CD8-positive, alpha-beta memory T cell (primary cell): ENCODE measurements at places on chromosomes 2 and 18. TPM values are rescaled to one million over a fixed set of nuclear protein-coding genes. Genes with fewer than 3 reads are reported as not detected.

TRIB2 gene
- 9.6 TPM for total RNA-seq

RTP5 gene
- total RNA-seq: 0.11 TPM

TLK1 gene
- total RNA-seq: 79.0 TPM

PARD6G gene
- 0.33 TPM for total RNA-seq

ARHGEF33 gene
- total RNA-seq: 0.22 TPM

GPR39 gene
- total RNA-seq: not detected

OTX1 gene
- total RNA-seq: not detected

ILKAP gene
- 61.9 TPM for total RNA-seq

DNA sequence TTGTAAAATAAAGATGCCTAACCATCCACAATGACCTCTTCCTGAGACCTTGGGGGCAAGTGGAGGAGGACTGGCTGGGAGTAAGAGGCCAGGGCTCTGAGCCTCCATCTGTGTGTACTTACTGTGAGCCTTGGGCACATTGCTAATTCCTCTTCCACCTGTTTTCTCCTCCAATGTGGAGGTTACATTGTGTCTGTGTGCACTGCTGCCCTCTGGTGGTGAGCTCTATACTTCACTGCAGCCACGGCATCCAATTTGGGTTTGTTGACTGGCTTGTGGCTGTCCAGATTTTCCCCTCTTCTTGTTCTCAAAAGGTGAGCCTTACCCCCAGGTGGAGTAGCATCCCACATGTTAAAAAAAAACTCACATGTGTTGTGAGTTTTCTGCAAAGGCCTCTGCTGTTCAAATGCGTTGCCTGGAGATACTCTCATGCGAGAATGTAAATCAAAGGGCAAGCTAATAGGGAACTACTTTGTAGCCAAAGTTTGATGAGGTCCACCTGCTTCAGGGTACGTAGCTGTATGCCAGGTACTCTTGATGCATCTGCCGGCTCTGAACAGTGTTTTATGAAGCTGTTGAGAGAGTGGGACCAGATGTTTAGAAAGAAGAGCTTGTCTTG is 80.8 kb downstream of the APOB start:
- DNase-seq: peak; percentile 33

- DNase-seq: no peak
These were observed 145.8 kb downstream of the ZFP36L2 start for GRCh38 chr2:43080571-43081021.

GRCh38 chr2:27271631-27272340 is 3.4 kb upstream of the DNAJC5G start:
- DNase-seq: no peak

- no peak for DNase-seq
These were observed 10.6 kb upstream of the NEMP2 start for GRCh38 chr2:190545093-190545492.

GRCh38 chr18:5297597-5297996 is 2.1 kb upstream of the ZBTB14 start:
- DNase-seq: no peak

DNA sequence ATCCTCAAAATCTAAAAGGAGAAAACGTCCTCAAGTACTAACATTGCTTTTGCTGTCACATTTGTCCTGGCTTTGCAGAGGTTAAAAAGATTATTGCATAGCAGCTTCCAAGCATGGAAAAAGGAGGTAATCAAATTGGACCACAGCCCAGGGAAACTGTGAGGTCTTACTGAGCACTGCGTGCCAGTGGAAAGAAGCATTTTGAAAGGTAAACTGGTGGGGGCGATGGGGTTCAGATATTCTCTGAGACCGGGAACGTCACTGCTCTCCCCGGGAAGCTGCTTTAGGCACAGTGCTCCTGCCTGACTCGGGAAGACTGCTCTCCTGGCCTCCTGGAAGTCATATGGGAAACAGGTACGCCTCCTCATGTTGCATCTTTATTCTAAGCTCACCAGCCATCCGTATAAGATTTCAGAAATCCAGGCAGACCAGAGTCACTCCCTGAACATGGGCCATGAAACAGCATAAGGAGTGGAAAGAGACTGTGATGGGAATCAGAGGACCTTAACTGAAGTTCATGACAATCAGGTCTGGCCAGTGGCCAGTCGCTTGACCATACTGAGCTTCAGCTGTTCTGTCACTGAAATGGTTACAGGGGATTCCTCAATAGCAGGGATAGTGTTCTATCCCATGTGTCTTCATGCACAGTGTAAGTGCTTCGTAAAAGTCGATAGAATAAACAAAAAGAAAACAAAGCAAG is 284.1 kb downstream of the TRIB2 start:
- DNase-seq: no peak

GRCh38 chr18:37487400-37487867 is 78.2 kb downstream of the CELF4 start:
- DNase-seq: no peak

DNA sequence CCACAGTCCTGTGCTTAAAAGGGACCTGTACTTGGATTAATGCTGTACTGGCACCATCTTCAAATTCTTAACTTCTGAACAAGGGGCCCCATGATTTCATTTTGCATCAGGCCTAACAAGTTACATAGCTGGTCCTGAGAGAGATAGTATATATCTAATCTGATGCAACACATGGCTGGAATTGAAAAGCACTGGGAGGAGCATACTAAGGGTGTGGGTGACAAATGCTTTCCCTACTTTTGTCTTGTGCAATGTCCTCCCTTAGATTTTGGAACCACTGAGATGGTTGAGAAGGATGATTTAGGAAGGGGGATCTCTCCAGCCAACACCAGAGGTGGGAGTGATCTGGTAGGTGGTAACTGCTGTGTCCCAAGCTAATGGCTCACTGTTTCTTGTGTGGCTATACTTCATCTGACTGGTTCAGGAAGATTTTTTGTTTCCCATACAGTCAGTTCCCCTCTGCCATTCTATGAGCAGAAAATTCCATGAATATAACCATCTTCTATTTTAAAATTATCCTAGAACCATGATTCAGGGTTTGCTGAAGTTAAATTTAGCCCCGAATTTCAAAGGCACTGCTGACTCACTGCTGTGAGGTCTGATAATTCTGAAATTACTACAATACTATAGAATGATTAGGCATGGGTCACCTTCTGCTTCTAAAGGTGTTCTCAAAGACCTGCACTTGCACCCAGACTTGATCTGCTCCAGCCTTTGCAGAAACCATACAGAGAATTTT is 108.3 kb upstream of the NCKAP5 start:
- DNase-seq: no peak

DNA sequence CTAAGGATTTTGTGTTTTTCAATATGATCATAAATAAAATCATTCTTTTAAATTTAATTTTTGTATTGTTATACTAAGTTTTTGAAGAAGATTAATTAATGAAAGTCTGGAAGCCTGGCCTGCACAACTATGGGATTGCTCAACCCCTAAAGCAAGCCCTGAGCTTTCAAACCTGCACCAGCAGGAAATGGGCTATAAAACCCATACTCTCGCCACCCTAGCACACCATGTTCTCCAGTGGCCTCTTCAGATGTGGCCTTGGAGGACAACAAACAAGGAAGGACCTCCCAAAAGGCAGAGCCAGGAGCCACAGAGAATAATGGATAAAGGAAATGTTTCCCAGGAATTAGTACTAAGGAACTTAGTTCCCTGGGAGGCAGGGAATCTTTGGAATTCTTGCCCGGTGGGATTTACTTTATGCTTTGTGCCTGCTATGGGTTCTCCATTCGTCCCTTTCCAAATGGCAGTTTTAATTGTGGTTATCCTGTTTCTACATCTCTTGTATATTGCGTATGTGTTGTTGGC is 212.5 kb downstream of the ZFP36L2 start:
- no peak for DNase-seq

GRCh38 chr2:240018071-240018750 is 6.9 kb downstream of the NDUFA10 start:
- DNase-seq: no peak

- no peak for DNase-seq
These were observed 82.5 kb downstream of the TMEM247 start for GRCh38 chr2:46561731-46562450.

DNA sequence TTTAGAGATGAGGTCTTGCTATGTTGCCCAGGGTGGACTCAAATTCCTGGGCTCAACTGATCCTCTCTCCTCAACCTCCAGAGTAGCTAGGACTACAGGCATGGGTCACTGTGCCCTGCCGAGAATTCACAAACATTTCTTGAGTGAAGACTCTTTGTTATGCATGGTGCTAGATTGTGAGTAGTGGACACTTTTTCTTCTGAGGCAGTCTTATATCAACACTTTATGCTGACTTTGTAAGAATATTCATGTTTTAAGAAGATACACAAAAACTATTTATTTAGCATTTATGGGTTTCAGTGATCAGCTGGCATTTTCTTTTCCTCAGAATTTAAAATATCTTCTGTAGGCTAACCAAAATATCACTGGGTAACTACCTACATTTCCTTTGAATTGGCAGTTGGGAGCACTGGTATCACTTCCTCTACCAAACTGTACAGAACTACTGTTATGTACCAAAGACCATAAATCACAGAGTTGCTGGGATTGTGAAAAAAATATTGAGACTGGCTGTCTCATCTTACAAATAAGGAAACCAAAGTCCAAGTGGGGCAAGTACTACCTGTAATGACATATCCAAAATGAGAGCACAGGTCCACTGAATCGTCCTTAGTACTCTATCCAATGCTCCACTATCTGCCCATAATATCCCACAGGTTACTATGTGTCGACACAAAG is 34.0 kb downstream of the DOCK10 start:
- DNase-seq: no peak
